ENCODE measurements at places on chromosomes 16 and 17. TPM values are rescaled to one million over a fixed set of nuclear protein-coding genes. Genes with fewer than 3 reads are reported as not detected.

GRCh38 chr16:78748220-78748929 is 648.9 kb downstream of the WWOX start:
- DNase-seq: no peak

DNA sequence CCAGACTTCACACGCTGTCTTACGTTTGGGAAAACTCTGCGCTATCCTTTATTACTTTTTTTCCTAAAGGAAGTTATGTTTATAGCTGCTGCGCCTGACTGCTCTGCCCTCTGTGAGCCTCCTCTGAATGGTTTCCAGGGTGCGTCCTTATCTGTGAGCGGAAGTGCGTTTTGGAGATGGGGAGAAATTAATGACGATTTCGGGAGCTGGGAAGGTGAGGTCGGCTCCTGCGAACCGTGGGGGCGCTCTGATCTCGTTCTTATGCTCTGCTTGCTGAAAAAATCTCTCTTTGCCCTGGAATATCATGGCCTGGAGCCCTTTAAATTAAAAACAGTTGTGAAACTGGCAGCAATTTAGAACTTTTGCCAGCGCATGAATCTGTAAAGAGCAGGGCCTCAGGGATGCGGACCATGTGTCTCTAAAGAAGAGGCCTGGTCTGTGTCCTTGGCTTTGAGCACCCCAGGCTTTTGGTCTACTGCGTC is 135.7 kb upstream of the ZFHX3 start:
- peak; percentile 25 for DNase-seq

DNA sequence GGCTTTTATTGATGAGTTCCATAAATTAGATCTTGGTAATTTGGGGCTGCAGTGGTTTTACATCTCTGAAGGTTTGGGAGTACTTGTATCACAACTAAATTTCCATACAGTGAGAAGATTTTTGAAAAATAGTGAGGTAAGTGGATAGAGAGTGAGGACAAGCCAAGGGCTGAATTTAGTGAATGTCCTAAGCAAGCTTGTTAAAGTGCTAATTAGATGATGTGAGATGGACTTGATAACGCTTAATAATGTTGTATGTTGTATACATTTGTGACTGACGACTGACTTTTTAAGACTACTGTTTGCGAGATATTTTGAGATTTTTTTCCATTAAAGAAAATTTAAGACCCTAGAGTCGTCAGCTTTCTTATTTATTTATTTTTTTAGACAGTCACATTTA is 3.9 kb downstream of the NFATC3 start:
- no peak for DNase-seq

DNA sequence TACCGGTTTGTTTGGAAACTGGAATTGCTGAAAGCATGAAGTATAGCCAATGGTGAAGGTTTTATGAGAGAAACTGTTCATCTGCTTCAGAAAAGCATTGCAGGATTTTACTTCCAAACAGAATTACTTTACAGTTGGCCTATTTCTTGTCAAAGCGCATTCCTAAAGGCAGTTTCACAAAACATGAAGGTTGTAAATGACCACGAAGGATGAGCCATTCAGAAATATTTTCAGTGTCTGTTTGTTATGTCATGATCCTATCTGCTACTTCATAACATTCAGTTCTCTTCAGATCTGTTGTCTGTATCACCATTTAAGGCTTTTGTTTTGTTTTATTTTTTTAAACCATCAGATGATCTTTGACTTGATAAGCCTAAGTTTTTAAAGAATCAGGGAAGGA is 45.7 kb downstream of the AATF start:
- DNase-seq: no peak

The TBC1D3H gene
- not detected for polyA plus RNA-seq

- peak; percentile 77 for DNase-seq
Observed at GRCh38 chr17:83203073-83203471, 123.7 kb downstream of the METRNL start.

The USP31 gene
- polyA plus RNA-seq: 12.8 TPM

DNA sequence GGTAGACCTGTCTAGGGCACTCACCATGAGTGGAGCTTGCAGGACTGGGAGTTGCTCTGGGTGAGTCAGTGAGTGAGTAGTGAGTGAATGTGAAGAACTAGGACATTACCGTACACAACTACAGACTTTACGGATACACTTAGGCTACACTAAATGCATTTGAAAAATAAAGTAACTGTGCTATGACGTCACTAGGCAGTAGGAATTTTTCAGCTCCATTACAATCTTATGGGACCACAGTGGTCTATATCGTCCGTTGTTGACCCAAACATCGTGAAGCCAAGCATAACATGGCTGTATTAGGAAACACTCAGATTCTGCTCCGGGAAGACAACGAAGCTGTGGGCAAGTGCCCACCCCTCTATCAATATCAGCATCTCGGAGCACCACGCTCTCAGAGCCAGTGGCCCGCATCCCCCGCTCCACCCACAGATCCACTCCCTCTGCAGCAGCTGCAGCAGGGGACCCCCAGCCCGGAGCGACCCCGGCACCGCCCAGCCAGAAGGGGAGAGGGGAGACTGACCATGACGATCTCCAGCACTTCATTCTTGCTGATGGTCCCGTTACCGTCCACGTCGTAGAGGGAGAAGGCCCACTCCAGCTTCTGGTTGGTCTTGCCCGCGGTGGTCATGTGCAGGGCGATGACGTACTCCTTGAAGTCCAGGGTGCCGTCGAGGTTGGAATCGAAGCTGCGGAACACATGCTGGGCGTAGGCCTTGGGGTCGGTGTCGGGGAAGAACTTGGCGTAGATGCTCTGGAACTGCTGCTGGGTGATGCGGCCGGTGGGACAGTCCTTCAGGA is 594 bp downstream of the RCVRN start:
- DNase-seq: no peak

- no peak for DNase-seq
Observed at GRCh38 chr17:77728871-77729270, 229.6 kb upstream of the TNRC6C start.

GRCh38 chr17:11557727-11558452 is 40.4 kb upstream of the DNAH9 start:
- no peak for DNase-seq

GRCh38 chr17:61659437-61659836 is 68.4 kb upstream of the NACA2 start:
- DNase-seq: no peak

DNA sequence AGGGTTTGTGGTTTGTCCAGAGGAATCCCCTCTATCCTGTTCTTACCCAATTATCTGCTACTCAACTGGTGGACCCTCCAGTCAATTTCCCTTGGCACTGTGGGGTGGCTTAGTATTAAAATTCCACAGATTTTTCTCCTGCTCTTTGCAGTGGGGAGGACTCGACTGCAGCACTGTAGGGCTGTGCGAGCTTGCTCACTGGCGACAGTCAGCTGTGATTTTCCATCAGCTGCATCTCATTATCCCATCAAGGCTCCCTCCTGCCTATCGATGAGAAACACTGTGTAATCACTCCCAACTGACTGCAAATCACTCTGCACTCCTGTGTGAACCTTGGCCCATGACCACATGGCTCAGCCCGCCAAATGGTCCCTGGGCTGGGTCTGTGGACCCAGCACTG is 90.5 kb upstream of the MAF start:
- no peak for DNase-seq

DNA sequence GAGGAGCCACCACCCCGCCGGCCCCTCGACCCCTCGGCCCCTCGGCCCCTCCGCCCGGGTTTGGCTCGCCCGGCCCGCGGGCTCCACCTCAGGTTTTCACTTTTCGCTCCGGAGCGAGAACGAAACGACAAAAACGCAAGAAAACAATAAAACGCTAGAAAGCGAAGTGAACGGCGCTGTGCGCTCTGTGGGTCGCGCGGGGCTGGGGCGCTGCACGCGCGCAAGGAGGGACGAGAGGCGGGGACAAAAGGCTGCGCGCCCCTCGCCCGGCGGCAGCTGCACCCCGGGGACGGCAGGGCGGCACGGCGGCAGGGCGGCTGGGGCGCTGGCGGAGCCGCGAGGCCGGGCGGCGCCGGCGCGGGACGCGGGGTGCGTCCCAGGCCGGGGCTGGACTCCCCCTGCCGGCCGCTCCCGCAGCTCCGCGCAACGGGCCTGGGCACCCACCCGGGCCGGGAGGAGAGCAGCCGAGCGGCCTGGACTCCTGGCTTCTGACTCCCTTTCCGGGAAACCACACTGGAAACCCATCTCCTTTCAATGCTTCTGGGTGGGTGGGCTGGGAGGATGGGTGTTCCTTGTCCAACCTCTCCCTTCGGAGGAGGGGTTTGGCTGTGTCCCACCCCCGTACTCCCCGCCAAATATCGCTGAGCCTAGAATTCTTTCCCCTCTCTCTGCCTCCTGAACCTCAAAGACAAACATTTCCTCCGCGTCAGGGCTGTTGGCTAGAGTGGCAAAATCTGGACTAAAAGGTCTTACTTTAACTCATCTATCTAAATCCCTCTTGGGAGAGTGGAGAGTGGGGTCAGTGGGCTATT is 9.9 kb downstream of the TBX2 start:
- DNase-seq: peak; percentile 88

DNA sequence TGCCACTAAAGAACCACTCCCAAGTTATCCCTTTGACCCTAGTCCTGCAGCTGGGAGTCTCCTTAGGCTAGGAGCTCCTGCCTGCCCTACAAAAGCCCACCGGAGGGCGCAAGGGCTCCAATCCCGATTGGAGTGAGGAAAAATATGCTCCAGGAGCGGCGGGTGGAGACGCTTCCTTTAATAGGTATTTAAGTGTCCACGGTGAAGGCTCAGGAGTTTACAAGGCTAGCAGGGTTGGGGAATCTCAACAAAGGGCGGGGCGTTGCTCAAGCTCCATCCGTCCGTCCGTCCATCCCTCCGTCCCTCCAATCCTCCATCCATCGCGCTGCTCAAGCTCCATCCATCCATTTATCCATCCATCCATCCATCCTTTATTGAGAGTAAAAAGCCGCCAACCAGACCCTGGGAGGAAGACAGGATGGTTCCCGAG is 556 bp upstream of the SPNS1 start:
- DNase-seq: peak; percentile 77

The SLC16A11 gene
- 11.3 TPM for polyA plus RNA-seq

DNA sequence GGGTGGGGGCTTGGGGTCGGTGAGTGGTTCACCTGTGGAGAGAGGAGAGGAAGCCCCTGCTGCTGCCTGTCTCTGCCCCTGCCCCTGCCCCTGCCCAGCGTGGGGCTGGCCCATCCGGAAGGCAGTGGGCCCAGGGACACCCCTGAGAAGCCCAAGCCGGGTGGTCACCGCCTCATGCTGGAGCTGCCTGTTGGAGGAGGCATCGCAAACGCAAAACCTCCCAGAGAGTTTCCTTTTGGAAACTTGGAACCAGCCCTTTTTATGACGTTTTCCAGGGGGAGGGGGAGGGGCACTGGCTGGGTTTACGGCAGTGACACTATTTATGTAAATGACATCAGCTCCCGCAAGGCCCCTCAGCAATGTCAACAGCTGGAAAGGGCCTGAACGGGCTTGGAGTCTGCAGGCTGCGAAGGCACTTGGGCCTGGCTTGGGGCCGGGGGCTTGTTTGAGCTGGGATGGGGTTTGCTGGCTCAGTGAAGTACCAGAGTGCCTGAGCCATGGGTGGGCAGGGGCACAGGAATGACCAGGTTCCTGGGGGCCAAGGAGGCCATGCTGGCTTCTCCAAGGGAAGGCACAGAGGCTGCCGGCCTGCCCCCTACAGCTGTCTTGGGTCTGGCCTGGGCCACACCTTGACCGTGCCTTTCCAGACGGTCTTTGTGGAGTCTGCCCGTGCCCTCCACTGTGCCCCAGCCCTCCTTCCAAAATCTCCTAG is 219.5 kb downstream of the NTN1 start:
- peak; percentile 94 for DNase-seq

DNA sequence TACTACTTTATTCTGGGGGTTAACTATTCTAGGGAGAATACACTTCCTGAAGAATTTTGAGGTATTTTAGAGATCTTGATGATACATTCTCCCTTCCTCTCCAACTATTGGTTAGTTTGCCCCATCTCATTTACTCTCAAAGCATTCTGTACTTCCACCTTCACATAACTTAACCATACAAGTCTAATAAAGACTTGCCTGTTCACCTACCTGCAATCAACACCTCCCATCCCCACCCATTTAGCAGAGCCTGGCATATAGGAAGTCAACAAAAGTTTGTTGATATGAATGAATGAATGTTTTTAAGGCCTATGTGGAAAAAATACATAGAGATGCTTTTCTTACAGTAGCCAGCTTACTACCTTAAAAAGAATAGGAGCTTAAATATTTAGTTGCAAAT is 50.8 kb downstream of the MYO1D start:
- DNase-seq: no peak

DNA sequence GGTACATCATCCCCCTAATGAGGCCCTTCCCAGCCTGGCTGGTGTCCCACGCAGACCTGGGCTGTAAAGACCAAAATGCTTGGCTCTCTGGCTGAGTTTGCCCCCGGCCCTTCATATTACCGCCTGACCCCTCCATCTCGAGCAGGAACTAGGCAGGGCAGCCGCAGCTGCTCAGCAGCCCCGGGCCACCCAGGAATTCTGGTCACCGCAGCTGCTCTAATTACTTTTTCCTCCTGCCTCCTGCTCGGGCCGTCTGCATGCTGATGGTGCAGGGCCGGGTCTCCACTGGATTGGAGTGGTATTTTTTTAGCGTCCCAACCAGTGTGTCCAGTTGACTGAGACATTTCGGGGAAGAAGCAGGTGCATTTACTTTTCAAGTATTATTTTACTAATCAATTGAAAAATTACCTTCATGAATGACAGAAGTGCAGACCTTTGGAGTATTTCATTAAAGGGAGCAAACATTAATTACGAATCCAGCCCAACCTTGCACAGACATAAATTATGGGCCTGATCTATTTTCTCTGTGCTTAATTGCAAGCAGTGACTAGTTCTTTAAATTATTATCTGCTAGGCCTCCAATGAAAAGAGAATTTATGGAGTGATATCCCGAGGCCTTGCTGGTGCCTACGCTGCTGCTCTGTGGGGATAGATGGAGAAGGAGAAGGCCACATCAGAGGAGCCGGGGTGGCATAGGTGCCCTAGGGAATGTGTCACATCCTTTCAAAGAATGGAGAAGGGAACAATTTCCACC is 176.2 kb downstream of the CYLD start:
- DNase-seq: no peak

GRCh38 chr17:42459256-42459800 is 650 bp downstream of the ATP6V0A1 start:
- DNase-seq: peak; percentile 76

The GPR179 gene
- 0.07 TPM for polyA plus RNA-seq

- peak; percentile 88 for DNase-seq
Observed at GRCh38 chr17:7237761-7238419, 1.4 kb downstream of the PHF23 start.

The ABCC3 gene
- 1.4 TPM for polyA plus RNA-seq

GRCh38 chr16:9072806-9073341 is 18.6 kb upstream of the HAPSTR1 start:
- DNase-seq: no peak

- no peak for DNase-seq
Observed at GRCh38 chr16:84455031-84455430, 49.4 kb downstream of the MEAK7 start.

The DLX4 gene
- 0.09 TPM for polyA plus RNA-seq

The APOBR gene
- 0.68 TPM for polyA plus RNA-seq

GRCh38 chr17:75637143-75637538 is 3.9 kb downstream of the SMIM5 start:
- peak; percentile 80 for DNase-seq
